ENCODE measurements at places on chromosomes 3 and 15.
A peak's percentile ranks its signal among the peaks of the same experiment; 100 is the strongest.

DNA sequence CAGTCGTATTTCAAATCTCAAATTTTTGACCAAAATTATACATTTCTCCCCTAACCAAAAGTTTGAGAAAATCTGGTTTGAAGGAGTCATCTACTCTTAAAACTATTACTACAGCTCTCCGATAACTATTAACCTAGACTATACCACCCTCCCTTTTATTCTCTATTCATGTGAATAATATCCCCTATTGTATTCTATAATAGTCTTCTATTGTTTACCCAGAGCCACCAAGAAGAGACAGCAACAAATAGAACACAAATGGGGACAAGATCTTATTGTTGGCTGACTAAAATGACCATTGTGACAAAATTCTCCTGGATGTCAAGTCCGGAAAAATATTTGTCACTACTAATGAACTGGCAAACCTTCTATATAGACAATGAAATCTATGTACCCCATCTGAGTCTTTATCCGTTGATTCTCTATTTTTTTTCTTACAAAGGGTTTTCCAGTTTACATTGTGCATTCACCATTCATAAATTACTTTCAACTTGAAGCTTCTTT is 618.0 kb downstream of the CADM2 start:
- DNase-seq, result no peak

DNA sequence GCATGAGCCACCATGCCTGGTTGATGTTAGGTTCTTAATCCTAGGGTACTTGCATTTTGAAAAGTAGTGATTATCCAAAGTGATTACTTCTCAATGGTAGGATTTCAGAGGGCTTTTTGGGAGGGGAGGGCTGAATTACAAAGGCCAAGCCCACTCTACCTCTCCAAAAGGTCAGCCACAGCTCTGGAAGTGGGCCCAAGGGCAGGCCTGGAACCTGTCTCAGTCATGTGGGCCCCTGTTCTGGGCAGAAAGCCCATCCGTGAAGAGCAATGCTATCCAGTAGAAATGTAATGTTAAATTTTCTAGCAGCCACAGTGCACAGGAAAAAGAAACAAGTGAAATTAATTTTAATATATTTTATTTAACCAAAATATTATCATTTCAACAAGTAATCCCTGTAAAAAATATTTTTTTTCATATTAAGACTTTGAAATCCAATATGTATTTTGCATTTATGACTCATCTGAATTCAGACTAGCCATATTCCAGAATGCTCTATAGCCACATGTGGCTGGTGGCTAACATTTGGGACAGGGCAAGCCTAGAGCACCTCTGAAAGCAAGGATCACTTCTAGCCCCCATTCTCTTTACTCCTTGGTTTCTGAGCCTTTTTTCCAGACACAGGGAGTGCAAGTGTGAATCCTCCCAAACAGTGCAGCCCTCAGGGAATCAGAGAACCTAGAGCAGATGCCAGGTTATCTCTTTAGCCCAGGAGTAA is 16.8 kb downstream of the RFT1 start:
- peak; percentile 33 for DNase-seq

DNA sequence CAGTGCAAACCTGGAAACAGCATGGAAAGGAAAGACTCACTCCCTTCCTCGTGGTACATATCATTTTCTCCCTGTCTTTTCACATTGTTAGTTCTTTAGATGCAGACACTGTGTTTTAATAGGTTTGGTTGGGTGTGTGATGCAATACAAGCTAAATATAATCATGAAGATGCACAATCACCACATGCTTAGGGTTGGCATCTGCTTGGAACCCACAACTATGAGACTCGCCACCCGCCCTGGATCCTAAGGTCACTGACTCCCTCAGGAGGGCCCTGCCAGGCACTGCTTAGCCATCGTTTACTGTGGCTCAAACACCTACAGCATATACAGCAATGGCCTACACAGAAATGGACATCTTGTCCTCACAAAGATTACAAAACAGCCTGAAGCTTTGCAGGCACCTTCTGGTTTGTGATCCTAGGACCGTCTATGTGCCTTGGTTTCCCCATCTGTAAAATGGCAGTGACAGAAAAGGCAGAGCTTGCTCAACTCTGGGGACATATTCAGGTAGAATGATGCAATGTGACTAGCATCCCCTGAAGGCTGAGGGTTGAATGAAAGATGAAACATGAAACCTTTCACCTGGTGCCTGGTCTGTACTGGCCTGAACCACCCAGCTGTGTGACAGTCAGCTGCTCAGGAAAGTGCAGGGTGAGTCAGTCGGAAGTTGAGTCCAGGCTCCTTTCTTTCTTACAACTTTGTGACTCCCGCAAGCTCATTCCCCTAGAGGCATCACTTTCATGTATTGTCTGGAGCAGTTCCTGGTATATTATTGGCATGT is 123.6 kb upstream of the PFN2 start:
- DNase-seq, result no peak

- no peak for DNase-seq
Observed at GRCh38 chr3:177878192-177878591, 658.0 kb upstream of the KCNMB2 start.

GRCh38 chr3:45011756-45012508 is 14.2 kb upstream of the CLEC3B start:
- DNase-seq, result no peak
